Sciatic nerve (tissue), 2 donors: ENCODE measurements at places on chromosomes 3 and 15.

- no peak for DNase-seq
Measured at GRCh38 chr3:20325563-20325962, 139.6 kb upstream of the SGO1 start.

- DNase-seq, result peak; percentile 27
Measured at GRCh38 chr15:88637436-88637835, 1.4 kb upstream of the ISG20 start.

- DNase-seq, result no peak
Measured at GRCh38 chr15:98668566-98669308, 20.4 kb downstream of the IGF1R start.

DNA sequence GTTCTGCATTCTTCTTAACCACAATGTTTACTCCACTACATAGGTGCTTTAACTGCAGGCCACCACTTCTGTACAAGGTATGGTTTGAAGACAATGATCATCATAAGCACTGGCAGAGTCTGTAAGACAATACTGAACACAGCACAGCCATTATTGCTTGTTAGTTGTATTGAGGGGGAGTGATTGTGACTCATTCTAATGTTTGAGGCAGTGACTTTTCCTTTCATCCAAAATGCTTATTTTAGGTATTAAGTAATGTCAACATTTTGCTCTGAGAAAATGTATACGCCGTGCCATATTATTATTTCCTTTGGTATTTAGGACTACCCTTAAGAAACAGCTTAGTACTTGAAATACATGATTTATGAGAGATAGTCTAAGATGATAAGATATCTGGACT lies 618.2 kb upstream of the ZNF717 start:
- DNase-seq, result no peak

DNA sequence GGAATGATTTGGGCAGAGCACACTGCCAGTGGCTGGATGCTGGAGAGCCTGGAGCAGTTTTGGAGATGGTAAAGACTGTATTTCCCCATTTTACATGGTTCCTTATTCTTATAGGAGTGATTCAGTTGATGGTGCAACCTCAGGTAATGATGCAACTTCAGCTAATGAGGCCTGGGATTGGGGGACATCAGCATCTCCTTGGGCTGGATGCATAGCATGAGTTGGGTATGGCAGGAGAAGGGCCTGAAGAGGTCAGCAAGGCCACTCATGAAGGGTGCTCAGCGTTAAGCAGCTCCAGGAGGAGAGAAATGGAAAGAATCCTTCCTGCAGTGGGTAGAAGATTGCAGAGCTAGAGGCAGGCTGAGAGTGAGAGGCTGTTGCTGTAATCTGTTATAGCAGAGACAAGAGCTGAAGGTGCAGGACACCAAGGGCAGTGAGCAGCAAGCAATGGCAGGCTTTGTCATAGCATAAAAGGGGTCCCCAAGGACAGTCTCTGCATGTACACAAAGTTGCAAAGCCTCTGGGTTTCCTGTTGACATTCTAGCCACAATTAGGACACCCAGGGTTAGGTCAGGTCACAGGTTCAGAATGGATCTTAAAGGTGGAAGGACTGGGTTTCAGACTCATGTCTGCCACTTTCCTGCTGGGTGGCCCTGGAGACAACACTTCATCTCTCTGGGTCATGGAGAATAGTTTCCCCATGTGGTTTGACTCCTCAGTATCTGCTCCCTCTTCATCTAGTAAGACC lies 29.5 kb upstream of the SNRK start:
- no peak for DNase-seq

DNA sequence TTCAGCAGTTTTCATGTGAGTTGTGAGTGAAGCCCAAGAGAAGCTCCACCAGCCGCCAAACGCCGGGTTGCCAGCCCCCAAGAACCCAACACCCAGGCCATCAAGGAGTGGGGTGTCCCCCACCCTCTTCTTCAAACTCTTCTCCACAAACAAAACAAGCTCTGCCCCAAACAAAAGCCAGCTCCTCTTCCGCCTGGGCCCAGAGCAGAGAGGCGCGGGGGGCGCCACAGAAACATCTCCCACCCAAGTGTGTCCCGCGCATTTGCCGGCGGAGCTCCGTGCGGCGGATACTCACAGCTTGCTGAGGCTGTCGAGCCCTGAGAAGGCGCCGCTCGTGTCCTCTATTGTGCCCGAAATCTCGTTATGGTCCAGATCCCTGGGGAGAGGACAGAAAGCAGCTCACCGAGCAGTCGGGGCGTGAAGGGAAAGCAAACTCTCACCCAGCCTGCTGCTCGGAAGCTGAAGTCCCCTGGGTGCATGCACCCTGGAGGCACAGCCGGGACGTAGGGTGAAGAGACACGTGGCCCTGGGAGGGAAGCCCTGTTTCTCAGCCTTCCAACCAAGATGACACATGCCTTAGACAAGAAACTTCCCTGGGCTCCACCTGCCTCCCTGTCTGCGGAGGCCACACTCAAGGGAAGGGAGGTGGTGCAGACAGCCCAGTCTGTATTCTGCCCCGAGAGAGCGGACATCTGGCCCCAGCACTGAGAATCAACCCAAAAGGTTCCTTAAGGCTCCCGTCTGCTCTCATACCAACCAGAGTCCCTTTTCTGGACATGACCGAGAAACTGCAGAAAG lies 95.7 kb downstream of the LRIG1 start:
- no peak for DNase-seq

DNA sequence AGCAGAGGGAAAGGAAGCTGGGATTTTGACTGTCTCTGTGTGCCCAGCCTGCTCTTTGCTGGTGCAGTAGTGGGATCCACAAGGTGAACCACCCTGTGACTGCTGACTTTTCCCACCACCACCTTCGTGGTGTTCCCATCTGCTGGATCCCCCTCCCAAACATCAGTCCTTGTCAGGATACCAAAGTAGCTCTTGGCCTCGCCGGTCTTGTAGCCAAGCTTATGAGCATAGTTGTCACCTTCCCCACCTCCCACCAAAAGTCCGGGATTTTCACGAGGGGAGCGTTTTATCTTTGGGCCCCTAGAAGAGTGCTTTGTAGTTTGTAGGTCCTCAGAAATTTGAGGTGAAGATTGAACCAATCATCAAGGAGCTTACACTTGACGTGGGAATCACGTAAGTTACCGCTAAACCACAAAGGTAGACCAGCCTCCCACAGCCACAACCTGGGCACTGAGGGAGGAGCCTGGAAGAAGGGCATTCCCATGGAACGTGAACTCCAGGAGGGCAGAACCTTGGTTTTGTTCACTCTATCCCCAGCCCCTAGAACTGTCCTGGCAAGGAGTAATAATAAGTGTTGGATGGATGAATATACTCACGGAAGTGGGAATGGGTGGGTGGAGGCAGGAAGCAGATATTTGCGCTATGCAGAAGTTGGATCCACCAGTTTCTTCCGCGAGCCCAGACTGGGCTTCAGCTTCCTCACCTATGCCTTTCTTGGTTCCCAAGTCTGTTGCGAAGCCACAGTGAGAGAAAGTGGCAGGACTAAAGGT lies 814 bp upstream of the TEX264 start:
- DNase-seq, result peak; percentile 47

GRCh38 chr3:130601442-130601971 lies 84.5 kb downstream of the COL6A6 start:
- no peak for DNase-seq
